ENCODE measurements at places on chromosomes 4 and X. TPM values are rescaled to one million over a fixed set of nuclear protein-coding genes. Genes with fewer than 3 reads are reported as not detected.
A peak's percentile ranks its signal among the peaks of the same experiment; 100 is the strongest.

GRCh38 chr4:41212616-41213203, 1.6 kb downstream of the APBB2 start:
- DNase-seq, result no peak

GRCh38 chrX:10841579-10841978, 221.2 kb upstream of the MID1 start:
- DNase-seq, result no peak

GRCh38 chr4:86174506-86174905, 185.3 kb downstream of the MAPK10 start:
- no peak for DNase-seq

DNA sequence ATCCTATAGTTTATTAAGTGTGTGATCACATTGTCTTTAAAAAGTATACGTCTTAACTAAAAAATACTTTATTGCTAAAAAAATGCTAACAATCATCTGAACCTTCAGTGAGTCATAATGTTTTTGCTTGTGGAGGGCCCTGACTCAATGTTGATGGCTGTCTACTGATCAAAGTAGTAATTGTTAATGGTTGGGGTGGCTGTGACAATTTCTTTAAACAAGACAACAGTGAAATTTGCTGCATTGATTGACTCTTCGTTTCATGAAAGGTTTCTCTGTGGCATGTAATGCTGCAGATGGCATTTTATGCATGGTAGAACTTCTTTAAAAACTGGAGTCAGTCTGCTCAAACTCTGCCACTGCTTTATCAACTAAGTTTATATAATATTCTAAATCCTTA, 101.4 kb upstream of the IL15 start:
- DNase-seq, result no peak

- DNase-seq, result no peak
Measured at GRCh38 chr4:89044147-89044900, 12.7 kb downstream of the FAM13A start.

- no peak for DNase-seq
Measured at GRCh38 chr4:134308910-134309309, 107.3 kb upstream of the PABPC4L start.

DNA sequence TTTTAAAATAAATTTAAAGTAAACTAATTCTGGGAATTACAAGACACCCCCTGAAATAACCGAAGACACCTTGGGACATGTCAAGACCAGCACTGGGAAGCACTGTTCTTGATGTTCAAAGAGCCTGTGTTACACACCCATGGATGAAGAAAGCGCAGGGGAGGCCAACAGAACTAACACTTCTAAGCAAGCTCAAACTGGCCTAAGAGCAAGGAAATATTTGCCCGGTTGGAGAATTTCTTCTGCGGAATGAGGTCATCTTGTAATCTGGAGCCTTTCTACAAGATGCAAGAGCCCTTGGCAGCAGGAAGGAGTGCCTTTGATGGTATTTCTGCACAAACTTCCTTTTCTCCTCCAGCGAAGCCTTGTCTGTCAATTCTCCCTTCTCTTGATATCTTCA, 9.3 kb upstream of the EFHC2 start:
- no peak for DNase-seq

DNA sequence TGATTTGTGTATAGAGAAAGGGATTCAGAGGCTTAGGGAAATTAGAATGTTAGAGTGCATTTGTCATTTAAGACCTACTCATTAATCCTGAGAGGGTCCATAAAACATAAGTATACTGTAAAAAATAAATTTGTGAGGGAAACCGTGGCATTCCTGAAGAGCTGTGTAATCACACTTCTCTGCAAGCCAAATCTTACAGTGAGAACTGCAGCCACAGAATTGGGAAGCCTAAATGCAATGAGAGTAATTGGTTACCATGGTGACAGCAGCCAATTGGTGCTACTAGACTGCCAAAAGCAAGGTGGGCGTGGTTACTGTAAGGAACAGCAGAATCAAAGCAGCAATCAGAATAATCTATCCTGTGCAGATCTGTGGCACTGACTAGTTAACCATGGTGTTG, 345.2 kb upstream of the GRID2 start:
- no peak for DNase-seq

GRCh38 chr4:7034262-7035081, 8.7 kb upstream of the TADA2B start:
- no peak for DNase-seq

GRCh38 chr4:165011403-165011802, 20.4 kb upstream of the TRIM60 start:
- DNase-seq, result no peak

DNA sequence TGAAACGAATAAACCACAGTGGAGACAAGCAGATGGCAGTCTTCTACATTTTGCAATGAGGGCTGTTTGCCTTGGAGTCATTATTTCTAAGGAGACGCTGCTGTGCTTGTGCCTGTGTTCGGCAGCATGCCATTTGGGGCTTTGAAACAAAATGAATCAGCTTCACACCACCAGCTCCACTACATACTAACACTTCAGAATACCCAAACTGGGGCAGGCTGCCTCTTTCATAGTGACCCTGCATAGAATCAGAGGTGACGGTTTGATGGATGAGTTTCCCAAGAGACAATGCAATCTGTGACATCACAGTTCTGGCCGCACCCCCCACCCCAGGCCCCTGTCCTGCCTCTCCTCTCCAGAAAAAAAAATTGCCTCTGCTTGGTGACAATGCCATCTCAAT, 57.1 kb upstream of the MID1 start:
- DNase-seq, result peak; percentile 69

GRCh38 chrX:129836827-129837226, 6.9 kb downstream of the ZDHHC9 start:
- no peak for DNase-seq

- no peak for DNase-seq
Measured at GRCh38 chr4:13910556-13910955, 283.0 kb upstream of the BOD1L1 start.

DNA sequence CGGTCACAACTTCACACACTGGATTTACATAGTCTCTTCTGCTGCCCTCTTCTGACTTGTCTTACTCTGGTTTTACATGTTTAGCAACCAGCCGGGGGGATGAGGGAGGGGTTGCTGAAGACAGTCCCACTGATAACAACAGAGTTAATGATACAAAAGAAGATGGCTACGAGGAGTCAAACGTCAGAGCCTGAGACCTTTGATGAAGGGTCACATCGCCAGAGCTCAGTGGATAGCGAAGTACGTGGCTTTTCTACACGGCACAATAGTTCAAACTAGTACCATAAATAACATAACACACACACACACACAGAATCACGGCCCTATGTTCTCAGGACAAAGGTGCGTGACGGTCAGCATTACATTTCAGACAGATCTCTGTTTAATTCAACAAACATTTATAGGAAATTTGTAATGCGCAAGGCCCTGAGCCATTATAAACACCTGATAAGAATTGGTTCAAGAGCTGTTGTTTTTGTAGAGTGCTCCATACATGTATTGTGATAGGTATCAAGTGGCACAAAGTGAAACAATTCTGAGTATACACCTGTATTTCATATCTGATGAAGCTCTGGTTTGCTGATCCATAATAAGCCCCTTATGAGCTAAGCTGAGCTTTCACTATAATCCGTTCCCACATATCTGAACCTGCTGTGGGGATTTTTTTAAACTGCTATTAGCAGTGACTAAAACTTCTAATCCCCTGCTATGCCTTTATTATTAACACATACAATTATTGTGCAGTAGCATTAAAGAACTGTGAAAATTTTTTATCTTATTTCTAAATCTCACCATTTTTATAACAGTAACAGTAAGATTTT, 100.0 kb downstream of the NR3C2 start:
- DNase-seq, result no peak

SHOX gene
- not detected for total RNA-seq

NLGN4X gene
- 10.0 TPM for total RNA-seq

TCEAL8 gene
- total RNA-seq, result 57.1 TPM

CPZ gene
- 1.1 TPM for total RNA-seq

MID2 gene
- total RNA-seq, result 5.9 TPM

SMPX gene
- total RNA-seq, result 422 TPM
